ENCODE measurements at places on chromosomes 3 and 15.

DNA sequence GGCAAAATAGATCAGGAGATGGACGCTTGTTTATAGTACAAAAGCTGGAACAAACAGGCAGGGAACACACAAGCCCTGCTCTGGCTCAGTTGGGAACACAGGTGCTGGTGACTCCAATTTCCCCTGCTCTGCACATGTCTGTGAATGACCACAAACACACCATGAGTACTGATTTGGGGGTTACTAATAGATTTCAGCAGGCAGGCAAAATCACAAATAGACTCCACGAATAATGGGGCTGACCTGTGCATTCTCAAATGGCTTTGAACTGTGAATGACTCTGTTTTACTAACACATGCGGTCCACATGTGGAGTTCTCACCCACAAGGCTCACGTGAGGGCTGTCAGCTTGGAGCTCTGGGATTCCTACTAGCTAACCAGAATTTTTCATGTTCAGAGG lies 3.9 kb downstream of the RTP3 start:
- DNase-seq: no peak

DNA sequence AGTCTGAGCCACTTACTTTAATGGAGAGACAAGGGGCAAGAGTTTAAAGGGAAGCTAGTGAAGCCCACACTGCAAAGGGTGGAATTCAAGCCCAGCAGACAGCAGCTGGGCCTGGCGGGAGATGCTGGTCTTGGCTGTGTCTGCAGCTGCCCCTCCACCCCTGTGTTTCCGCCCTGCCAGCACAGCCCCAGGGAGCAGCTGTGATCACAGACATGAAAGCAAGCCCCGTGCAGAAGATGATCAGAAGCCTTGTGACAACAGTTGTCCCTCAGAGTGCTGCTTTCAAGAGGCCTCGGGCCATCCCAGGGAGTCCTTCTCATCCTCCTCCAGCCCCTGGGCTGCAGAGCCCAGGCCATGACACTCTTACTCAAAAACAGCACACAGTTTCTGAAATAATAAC lies 24.1 kb upstream of the SLC6A1 start:
- DNase-seq: no peak

DNA sequence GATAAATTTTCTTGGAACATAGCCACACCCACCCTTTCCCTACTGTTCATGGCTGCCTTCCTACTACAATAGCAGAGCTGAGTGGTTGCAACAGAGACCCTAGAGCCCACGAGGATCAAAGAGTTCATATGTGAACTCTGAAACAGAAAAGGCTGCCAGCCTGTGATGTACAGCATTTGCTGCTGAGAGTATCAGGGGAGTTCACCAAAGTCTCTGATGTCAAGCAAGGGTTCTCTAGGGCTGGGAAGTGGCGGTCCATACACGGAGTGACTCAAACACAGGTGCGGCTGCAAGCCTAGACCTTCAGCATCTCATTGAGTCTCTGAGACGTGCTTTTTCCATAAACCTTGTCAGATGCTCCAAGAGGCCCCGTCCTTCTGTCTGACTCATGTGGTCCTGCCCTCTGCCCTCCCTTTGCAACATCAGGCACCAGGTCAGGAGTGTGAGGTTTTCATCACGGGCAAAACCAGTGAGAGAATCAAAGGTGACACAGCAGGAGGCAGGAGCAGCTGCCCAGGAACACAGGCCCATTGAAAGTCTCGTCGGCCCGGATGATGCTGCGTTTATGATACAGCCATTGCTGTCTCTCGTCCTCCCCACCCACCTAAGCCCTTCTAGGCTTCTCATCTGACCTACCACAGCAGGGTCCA lies 42.9 kb downstream of the PCSK6 start:
- DNase-seq: no peak

DNA sequence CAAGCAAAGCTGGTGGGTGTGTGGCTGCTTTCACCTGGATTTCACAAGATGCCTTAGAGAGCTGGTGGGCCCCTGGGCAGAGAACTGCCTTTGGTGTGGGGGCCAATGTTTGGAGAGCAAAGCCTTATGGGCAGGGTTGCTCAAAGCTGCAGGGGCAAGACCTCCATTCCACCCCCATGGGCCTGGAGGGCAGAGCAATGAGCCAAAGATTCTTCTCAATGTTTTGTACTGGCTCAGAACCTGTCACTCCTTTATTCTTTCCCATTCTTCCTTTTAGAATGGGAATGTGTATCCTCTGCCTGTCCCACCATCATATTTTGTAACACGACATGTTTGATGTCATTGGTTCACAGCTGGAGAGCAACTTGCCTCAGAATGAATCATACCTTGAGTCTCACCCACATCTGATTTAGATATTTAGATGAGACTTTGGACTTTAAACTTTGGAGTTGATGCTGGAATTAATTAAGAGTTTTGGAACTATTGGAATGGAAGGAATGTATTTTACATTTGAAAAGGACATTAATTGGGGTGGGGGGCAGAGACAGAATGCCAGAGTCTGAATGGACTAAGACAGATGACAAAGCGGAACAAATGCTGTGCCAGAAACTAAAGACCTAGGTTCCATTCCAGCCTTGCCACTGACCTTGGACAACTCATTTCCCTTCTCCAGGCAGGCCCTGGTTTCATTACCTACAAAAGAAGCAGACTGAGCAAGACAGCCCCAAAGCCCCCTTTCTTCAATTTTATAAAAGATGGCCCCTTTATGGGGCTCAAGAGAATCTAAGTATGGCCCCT lies 72.9 kb downstream of the DAPK2 start:
- DNase-seq: no peak

Measured in activated CD8-positive, alpha-beta memory T cell treated with anti-CD3 and anti-CD28 coated beads for 1 hour (primary cell).